ENCODE measurements at places on chromosomes 12 and 14.

DNA sequence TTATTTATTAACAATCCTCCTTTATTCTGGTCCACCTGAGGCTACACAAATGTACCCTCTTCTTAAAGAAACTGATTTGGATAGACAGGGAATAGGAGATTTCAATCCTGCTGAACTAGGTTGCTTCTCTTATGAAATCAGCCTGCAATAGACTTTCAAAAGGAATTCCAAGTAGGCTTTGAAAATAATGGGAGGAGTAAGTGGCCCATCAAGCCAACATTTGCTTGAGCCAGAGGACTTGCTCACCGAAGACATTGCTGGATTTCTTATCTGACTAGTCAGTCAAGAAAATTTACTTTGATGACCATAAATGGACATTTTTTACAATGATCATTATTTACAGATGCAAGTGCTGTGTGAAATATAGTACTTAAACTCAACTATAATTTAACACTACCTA, 82.8 kb upstream of the RASSF8 start:
- no peak for DNase-seq

DNA sequence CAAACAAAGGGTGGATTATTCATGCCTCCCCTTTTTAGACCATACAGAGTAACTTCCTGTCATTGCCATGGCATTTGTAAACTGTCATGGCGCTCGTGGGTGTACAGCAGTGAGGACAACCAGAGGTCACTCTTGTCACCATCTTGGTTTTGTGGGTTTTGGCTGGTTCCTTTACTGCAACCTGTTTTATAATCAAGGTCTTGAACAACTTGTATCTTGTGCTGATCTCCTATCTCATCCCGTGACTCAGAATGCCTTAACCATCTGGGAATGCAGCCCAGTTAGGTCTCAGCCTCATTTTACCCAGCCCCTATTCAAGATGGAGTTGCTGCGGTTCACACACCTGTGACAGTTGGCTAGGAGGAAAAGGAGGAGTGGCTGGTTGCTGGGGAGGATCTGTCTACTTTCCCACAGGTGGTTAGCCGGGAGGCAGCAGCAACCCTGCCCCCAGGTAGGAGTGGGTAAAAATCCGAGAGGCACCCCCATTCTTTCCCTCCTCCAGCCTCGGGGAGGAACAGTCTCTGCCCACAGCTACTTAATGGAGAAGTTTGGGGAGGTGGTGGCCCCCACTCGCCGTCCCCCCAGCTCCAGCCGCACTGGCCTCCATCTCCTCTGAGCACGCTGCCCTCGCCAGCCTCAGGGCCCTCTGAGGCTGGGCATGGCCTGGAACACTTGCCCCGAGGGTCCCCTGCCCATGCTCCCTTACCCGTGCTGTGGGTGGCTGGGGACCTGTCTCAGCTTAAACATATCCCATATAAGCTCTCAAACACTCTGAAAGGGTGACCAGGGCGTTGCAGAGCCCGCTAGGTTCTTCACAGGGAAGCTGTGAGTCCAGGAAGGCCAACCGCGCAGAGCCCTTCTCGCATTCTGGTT, 41.7 kb downstream of the SMIM41 start:
- no peak for DNase-seq

DNA sequence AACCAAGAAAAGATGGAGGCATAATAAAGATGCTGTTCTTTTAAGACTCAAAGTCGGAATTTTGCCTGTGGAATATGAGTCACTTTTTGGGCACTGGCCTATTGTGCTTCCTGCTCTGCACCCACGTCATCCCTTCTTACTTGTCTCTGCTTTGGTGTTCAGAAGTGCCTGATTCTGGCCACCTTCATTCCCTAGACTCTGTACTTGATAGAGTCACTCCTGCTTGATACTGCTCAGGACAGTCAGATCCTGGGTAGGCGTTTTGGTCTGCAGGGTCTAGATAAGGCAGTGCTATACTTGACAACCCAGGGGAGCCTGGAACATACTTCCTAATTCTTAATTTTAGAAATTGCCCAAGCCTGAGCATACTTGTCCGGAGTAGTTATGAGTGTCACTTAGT, 1.9 kb downstream of the LRRK2 start:
- DNase-seq, result no peak

DNA sequence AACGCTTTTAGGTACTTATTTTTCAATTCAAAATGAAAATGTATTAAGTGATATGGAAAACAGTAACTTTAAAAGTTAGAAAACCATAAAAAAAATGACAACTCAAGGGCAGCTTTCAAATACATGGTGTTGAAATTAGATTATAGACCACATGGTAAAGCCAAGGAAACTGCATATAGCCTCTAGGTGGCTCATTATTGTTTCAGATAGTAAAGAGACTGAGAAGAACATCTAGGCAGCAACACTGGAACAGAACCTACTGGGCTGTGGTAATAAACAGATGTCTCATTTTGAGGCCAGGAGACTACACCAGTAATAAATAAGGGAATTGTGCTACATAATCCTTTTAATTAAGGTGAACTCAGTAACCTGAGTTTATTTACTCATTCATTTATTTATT, 13.0 kb downstream of the FBXO33 start:
- no peak for DNase-seq

DNA sequence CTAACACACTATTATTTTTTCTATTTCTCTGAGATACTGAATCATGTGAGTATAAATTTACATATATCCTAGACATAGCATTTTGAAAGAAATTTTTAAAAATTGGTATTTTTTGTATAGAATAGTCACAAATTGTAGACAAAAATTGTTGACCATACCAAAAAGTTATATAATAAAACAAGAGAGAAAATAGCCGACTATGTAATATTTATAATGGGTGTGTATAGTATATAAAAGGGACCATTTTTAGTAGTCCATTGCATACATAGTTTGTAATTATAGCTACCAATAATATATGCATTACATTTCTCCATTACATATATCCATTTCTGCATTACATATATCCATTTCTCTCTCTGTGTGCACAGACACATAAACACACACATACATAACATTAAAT, 590.2 kb downstream of the TMTC2 start:
- no peak for DNase-seq

DNA sequence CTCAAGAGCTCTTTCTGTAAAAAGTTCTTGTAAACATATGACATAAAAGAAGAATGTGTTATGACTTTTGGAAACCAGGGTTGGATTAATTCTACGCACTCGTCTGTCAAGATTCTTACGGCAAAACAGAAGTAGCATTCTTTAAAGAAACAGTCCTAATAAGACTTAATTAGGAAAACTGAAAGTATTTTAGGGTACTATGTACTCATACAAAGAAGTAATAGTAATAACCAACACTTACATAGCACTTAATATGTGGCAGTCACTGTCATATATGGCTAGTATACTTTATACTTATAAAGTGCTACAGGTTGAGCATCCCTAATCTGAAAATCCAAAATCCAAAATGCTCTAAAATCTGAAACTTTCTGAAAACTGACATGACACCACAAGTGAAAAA, 72.9 kb upstream of the ST8SIA1 start:
- no peak for DNase-seq

- no peak for DNase-seq
These were observed 1.4 kb downstream of the PLXNC1 start for GRCh38 chr12:94149781-94150239.

- DNase-seq, result no peak
These were observed 1022.9 kb downstream of the BCL11B start for GRCh38 chr14:98249057-98249456.

- no peak for DNase-seq
These were observed 569 bp upstream of the ARHGEF40 start for GRCh38 chr14:21069388-21070082.

DNA sequence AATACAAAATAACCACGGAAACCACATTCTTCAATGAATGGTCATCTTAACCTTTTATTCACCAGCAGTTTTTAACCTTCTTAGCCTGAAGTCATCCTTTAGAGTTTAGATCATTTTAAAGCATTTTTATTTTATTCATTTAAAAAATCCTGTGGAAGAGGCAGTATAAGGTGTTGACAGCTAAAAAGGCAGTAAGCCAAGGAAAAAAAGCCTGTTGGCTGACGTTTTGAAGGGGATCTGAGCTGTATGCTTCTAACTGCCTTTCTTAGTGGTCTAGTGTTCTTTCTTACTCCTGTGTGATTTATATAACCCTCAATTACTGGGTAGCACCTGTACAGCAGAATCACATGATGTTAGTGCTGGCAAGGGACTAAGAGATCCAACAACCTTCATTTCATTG, 438.3 kb upstream of the SEL1L start:
- no peak for DNase-seq

DNA sequence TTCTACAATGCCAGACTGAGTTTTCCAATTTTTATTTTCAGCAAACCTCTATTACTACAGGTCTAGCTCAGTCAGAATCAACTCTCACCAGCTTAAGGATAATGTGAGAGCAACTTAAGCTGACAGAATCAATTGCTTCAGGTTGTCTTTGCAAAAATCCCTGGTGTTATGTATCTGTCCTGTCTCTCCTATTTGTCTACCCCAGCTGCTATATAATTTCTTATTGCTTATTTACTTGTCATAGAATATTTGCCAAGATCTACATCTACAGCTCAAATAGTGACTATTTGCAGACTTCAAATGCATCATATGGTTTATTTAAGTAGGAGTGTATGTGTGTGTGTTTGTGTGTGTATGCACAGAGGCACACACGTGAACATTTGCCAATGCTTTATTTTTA, 54.1 kb downstream of the FOXG1 start:
- DNase-seq, result no peak

DNA sequence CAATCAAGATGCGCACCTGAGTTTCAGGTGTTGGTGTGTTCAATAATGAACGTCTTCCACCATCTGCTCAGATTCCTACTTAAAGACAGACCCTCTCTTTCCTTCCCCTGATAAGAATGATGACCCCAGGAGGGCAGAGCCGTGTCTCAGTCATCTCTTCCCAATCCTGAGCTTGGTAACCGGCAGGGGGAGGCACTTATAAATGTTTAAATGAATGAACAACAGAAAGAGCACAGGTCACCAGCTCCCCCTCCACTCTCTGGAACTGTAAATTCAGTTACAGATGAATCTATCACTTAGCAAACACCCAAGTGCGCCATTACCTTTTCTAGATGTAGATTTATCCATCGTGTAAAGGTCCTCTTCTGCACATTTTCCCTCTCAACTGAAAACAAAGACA, 72.4 kb upstream of the DICER1 start:
- DNase-seq, result no peak

DNA sequence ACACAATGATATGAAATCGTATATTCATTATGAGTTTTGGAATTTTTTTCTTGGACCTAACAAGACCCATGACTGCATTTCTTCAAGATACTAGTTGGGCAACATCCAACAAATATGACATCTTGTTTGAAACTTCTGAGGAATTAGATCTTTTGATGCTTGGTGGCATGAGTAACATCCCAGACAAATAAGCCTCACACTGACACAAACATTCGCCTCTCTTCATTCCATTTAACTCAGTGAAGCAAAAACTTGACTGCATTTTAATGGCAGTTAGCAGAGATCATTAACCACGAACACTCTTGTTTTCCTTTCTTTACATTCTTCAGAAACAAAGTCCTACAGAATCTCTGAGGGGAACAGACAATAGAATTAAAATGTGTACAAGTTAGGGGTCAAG, 758.3 kb downstream of the C12orf50 start:
- DNase-seq, result no peak

DNA sequence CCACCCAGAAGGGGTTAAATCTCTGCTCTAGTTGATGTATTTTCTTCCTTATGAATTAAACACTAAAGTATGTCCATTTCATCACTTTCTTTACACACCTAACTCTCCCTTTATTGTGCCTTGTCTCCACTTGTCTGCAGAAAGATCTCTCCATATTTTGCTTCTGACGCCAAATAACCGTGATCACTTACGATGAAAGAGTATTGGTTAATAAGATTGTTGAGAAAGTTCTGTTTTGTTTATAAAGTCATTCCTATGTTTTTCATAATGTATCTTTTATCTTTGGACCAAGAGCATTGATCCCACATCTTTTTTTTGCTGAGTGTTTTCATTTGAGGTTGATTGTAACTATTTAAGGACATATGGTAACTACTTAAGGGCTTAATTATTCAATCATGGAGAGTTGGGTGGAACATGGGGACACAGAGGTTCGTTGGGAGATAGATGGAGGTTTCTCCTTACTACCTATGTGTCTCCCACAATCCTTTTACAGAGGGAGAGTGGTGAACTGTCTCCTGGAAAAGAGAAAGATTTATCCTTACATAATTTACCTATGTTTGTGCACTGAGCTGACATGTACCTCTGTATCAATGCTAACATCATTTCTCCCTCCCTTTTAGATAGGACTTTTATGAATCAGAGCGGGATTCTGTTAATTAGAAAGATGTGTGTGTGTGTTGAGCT, 120.7 kb upstream of the SLC38A2 start:
- DNase-seq, result no peak

DNA sequence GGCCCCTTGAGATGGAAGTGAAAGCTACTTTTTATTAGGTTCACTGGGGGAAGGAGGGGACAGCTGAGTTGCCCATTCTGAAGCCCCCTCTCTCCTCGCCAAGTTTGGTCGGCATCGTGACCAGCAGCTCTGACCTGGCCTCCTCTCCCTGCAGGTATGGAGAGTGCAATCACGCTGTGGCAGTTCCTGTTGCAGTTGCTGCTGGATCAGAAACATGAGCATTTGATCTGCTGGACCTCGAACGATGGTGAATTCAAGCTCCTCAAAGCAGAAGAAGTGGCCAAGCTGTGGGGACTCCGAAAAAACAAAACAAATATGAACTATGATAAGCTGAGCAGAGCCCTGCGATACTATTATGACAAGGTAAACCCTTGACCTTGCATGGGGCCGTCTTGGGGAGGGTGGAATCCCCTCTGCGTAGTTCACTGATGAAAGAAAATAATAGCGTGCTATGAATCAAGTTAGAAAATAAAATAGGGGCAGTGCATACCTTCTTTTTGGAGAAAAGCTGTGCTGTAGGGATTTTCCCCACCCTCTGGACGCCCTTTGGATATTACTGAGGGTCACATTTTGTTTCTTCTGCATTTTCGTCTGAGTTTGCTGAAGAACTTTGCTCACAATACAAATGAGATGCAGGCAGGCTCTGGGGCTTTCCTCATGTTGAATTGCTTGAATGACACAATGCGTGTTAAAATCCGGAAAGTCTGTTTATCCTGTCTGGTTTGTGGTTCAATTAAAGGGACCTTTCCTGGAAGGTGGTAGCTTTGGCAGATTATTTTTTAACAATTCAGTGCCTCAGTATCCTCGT, 29.4 kb downstream of the ELK3 start:
- DNase-seq, result no peak

All from stimulated activated CD8-positive, alpha-beta memory T cell treated with anti-CD3 and anti-CD28 coated beads, Interleukin-7, amount 100 ng/mL, for 1 hour (primary cell).